ENCODE measurements at places on chromosomes 2 and 18.

DNA sequence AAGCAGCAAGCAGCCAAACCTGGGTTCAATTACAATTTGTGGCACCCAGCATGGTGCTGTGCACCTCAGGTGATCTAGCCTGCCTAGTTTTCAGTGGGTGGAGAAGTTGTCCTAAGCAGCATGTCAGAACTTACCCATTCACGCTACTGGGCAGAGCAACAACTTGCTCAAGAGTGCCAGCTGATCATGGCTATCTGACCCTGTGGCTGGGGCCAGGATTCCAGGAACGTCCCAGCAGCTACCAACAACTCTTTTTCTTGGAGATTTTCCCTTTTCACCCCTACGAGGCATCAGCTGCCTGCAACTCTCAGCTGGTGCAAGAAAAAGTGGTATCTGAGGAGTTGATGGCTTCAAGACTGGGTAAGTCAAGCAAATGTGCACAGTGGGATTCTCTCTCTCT lies 83.5 kb downstream of the SH3YL1 start:
- DNase-seq: no peak

GRCh38 chr2:42086500-42086953 lies 38.7 kb downstream of the PKDCC start:
- DNase-seq: no peak

DNA sequence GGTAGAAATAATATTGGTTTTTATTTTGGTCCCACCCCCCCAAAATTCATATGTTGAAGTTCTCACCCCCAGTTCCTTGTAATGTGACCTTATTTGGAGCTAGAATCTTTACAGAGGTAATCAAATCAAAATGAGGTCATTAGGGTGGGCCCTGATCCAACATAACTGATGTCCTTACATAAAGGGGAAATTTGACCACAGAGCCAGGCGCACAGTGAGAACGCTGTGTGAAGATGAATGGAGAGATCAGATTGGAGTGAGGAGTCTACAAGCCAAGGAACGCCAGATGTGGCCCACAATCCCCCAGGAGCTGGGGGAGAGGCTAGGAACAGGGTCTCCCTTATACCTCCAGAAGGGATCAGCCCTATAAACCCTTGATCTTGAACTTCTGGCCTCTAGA lies 31.6 kb upstream of the TRIB2 start:
- DNase-seq: no peak

- no peak for DNase-seq
These were observed 4.4 kb downstream of the ADCYAP1 start for GRCh38 chr18:908758-909724.

GRCh38 chr2:30106543-30106942 lies 40.3 kb upstream of the YPEL5 start:
- DNase-seq: no peak

GRCh38 chr2:20145497-20146193 lies 79.3 kb downstream of the SDC1 start:
- DNase-seq: no peak

GRCh38 chr18:55100817-55101457 lies 141.7 kb upstream of the CCDC68 start:
- no peak for DNase-seq

GRCh38 chr2:10132996-10133647 lies 10.6 kb downstream of the RRM2 start:
- no peak for DNase-seq

DNA sequence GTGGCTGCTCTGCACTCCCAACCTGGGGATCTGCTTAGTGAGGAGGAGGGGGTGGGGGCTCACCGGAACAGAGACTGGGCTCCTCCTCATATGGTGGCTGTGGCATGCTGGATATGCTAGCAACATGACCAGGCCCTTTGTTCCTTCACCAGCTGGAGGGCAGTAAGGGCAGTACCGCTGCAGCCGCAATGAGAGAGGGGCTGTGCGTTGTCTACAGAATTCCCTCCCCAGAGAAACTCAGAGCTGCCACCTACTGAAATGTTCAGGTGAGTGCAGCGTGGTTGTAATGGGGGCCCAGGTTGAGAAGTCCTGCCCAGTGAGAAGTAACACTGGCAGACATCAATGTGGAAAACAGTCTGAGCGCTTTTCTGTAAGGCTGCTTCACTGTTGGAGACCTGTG lies 1211.9 kb upstream of the NXPH2 start:
- no peak for DNase-seq

DNA sequence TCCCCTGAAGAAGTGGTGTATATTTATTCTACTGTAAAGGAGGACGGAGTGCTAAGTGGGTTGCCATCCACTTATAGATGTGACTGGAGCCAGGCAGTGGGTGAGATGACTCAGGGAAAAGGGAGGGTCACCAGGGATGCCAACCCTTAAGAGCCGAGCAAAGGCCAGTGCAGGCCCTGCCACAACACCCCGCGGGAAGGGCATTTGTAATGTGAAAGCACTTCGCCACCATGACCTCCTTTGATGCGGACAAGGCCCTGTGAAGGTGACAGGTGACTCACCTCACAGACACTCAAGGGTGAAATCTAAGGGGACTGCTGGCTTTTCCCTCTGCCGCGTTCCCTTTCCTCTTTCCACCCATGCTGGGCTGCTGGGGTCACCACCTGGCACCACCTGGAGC lies 50.2 kb upstream of the MRPL33 start:
- no peak for DNase-seq

- no peak for DNase-seq
These were observed 92.2 kb downstream of the STPG4 start for GRCh38 chr2:47062681-47063537.

GRCh38 chr2:136966485-136966884 lies 201.1 kb downstream of the THSD7B start:
- no peak for DNase-seq

DNA sequence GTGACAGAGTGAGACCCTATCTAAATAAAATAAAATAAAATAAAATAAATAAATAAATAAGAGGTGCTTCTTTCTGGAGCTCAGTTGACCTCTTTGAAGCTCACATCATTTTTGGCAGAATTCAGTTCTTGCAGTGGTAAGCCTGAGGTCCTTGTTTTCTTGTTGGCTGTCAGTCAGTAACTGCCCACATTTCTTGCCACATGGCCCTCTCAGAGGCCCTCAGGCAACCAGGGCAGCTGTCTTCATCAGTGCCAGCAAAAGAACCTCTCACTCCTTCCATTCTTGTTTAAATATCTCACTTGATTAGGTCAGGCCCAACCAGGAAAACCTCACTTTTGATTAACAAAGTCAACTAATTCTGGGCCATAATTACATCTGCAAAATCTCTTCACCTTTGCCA lies 53.2 kb downstream of the RAPGEF4 start:
- no peak for DNase-seq

DNA sequence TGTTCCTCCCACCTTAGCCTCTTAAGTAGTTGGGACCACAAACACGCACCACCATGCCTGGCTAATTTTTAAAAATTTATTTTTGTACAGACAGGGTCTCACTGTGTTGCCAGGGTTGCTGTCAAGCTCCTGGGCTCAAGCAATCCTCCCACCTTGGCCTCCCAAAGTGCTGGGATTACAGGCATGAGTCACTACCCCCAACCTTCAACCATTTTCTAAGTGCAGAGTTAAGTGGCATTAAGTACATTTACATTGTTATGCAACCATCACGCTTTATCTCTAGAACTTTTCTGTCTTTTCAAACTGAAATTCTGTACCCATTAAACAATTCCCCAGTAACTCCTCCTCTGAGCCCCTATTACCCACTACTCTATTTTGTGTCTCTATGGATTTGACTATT lies 45.9 kb upstream of the AFF3 start:
- no peak for DNase-seq

- peak; percentile 30 for DNase-seq
These were observed 30.2 kb downstream of the LONRF2 start for GRCh38 chr2:100292022-100292580.

- no peak for DNase-seq
These were observed 241.3 kb downstream of the LOXHD1 start for GRCh38 chr18:46415532-46416252.

DNA sequence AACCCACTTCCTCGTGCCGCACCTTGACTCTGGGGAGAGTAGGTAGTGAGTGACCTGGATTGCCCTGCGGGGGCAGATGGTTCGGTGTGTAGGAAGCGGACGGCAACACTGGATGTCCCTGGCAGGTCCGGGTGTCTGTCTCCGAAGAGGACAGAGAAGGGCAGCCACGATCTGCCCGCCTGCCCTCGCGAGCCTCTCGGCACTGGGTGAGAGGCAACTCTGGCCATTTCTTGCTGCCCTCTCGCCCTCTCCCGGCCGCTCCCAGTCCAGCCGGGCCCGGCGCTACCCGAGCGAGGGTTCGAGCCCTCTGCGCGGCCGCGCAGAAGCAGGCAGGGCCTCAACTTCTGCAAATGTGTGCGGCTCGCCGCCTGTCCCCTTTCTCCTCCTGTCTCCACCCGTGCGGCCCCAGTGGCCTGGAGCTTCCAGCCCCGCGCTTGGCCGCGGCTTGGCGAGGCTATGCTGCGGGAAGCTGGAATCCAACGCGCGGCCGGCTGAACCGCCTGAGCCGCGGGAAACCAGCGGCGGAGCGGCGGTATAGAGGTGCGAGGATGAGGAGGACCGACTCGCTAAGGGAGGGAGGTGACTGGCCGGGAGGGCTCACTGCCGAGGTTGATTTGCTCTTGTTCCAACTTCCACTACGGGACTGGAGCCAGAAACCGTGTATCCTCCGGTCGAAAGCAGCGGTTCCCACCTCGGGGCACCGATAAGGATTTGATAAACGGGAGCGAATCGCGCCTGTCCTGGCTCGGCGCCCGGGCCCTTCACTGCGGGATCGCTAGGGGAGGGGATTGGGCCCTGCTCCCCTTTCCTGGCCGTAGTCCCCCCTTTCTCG lies 1.5 kb downstream of the EPAS1 start:
- peak; percentile 73 for DNase-seq

DNA sequence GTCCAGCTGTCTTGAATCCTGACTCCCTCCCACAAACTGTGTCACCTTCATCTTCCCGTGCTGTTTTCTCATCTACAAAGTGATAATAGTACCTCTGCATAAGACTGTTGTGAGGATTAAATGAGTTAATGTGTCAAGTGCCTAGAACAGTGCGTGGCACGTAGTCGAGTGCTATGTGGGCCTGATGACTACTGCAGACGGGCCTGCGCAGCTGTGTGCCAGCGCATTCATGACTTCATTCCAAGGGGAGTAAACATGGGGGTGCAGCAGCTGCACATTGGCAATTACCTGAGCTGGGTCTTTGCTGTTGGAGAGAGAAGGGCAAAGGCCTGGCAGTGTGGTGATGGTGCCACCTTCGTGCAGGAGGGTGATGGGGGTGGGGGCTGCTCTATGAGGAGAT lies 5.0 kb downstream of the TEX44 start:
- no peak for DNase-seq

DNA sequence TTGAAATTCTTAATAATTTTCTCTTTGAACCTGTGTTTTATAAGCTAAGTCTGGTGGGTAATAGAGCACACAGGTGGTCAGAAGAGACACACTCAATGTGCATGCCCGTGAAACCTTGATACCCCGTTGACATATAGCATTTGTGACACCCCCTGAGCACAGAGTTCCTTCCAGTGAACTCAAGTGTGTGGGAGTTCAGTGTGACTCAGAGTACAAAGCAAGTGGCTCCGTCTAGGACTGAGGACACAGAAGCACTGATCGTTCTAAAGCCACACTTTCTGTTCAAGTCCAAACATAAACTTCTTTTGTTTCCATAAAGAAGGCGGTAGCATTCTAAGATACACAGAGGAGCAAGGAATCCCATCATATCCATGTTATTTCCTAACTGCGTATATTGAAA lies 523.6 kb downstream of the PID1 start:
- no peak for DNase-seq

DNA sequence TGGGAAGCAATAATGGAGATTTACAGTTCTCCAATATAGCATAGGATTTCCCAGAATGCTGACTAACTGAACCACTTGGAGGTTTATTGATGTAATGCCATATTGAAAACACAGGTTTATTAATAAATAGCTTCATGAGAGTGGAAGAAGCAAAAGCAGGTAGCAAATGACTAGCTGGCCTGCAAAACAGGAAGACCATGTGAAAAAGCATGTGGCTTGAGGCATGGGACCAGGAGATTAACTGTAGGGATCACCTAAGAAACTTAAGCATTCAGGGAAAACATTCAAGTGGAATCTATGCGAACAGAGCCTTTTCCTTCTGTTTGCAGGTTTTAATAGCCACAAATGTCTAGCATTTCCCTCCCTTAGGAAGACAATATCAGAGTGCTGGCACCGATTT lies 679.7 kb downstream of the ZEB2 start:
- DNase-seq: no peak

GRCh38 chr2:111710085-111710484 lies 173.9 kb downstream of the ANAPC1 start:
- no peak for DNase-seq

DNA sequence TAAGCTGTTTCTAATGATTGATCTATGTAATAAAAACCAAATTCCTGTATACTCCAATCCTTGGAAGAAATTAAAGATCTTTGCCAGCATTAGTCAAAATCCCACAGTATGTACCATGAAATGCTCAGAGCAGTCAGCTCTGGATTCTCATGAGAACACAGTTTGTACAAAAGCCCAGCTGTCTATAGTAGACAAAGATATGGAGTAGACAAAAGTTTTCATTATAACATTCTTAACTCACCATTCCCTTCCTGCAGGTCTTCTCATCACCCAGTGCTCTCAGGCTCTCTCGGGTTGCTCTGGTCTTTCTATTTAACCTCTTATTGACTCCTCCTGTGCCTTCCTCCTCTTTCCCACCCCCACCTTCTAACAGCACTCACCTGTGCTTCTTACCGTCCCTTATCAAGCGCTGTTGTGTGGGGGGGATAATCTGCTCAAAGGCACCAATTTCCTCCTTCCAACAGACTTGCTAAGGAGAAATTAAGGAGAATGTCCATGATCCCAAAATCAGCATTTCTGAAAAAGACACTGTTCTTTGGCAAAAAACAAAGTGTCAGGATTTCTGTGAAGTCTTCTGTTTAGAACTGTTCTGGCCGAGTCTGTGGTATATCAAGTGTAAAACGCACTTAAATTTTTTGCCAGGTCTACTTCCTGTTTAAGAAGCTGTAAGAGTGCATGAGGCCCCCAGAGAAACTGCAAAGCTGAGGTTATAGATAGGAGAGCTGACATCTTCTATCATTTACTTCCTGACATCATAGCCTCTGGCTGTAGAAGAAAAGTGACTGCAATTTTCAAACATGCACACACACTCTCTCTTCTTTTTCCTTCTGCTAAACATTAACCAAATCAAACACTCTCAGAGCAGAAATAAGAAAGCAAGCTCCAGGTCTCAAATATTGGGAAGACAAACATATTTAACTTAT lies 144.1 kb downstream of the EVA1A start:
- no peak for DNase-seq

GRCh38 chr2:226086190-226086589 lies 686.7 kb downstream of the NYAP2 start:
- DNase-seq: no peak
